Endothelial cell of umbilical vein (primary cell): ENCODE measurements at places on chromosomes 3 and 15. TPM values are rescaled to one million over a fixed set of nuclear protein-coding genes. Genes with fewer than 3 reads are reported as not detected.
A peak's percentile ranks its signal among the peaks of the same experiment; 100 is the strongest.

DNA sequence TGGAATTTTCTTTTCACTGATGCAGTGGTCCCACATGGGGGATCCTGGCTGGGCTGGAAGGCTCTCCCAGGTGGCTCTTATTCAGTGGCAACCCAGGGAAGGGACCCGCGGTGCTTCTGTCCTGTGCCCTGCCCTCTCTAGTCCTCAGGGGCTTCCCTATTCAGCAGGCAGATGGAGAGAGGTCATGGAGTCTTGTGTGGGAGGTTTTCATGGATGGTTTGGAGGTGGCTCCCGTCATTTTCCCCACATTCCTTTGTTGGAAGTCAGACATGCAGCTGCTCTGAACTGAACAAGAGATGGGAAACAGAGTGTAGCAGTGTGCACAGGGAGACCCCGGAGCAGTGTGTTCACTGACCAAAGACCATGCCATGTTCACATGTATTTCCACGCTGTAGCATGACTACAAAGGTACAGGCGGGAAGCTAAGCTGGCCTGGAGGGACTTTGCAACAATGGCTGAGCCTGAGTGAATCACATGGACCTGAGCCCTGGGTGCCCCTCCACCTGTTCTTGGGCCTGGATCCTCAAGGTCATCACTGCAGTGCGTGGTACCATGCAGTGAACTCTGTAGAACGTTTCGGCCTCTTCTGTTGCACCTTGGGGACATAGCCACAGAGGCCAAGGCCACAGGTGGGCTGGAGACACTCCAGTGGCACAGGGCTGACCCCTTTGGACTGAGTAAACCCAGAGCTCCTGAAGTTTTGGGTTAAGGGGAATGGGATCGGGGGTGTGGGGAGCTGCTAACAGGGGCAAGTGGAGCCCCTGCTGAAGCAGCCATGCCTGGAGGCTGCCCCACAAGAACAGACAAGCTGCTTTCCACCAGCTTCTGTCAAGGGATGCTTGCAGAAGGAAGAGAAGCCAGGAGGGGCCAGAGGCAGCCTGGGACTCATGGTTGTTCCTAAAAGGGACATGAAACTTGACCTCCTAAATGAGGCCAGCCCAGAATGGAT, 123.0 kb downstream of the ASB7 start:
- H3K27ac ChIP-seq = no peak overlapping the region
- no peaks in the 10 kb centered on the region for H3K36me3 ChIP-seq
- no peak overlapping the region for H3K4me3 ChIP-seq

The SLC6A20 gene
- polyA plus RNA-seq = not detected in 2 replicates

DNA sequence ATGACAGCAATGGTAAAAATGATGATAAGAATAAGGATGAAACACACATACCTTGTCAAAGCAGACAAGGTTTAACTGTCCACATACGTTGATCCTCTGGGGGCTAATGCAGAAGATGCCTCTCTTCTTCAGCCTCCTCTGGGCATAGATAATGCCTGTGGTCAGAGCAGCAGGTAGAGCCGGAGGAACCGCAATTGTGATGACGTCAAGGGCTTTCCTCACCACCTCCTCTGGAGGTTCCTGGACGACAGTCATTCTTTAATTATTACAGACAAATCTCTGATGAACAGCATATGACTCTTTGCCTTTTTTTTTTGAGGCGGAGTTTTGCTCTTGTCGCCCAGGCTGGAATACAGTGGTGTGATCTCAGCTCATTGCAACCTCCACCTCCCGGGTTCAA, 86.3 kb upstream of the ATP13A5 start:
- H3K36me3 ChIP-seq = no peaks in the 10 kb centered on the region
- H3K27ac ChIP-seq = no peak overlapping the region
- H3K4me3 ChIP-seq = no peak overlapping the region
- no peak for DNase-seq
- H3K27me3 ChIP-seq = no peaks in the 10 kb centered on the region

The PRR23E gene
- polyA plus RNA-seq = not detected in 2 replicates

GRCh38 chr15:58074452-58074851, 8.9 kb upstream of the ALDH1A2 start:
- H3K4me3 ChIP-seq = no peak overlapping the region
- no peaks in the 10 kb centered on the region for H3K36me3 ChIP-seq
- DNase-seq = no peak
- H3K4me1 ChIP-seq = peaks cover 3% of the 10 kb centered on the region

GRCh38 chr3:186969607-186970006, 39.3 kb downstream of the ST6GAL1 start:
- no peak overlapping the region for H3K4me3 ChIP-seq
- peaks cover 31% of the 10 kb centered on the region for H3K36me3 ChIP-seq
- no peaks in the 10 kb centered on the region for H3K27me3 ChIP-seq
- no peak overlapping the region for H3K27ac ChIP-seq
- peaks cover 34% of the 10 kb centered on the region for H3K4me1 ChIP-seq

The FEZF2 gene
- not detected in 2 replicates for polyA plus RNA-seq

The GOLGA8T gene
- polyA plus RNA-seq = 0.04 TPM in 1 of 2 replicates, not detected in the other

DNA sequence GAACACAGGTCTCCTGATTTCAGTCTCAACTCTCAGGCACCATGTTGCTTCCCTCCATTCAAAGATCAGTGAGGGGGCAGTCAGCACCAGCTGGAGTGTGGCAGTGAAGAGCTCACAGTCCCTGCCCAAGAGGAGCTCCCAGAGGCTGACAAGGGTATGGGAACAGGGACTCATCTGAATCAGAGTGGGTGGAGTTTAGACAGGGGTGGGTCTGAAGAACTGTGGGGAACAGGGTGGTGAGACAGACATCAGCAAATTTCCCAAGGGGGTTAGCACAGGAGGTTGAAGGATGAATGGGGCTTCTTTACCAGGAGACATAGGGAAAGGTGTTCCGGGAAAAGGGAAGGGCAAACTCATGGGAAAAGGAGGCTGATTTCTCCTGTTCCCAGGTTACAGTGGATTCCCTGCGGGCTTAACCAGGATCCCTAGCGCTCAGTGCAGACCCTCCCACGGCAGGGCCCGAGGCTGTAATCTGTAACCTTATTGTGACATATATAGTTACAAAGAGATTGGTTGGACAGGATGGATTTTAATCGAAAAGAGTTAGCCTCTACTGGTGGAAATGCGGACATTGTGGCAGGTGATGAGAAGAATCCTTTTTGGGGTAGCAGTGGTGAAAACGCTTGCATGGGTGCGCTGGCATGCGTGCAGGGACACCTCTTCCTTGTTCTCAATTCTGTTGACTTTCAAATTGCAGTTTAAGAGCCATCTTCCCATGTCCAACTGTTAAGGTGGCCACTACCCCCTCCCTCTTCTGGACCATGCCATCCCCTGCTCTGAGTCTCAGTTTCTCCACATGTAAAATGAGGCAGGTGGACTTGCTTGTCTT, 160.3 kb downstream of the SMAD6 start:
- no peak overlapping the region for H3K4me3 ChIP-seq
- H3K27ac ChIP-seq = no peak overlapping the region
- H3K36me3 ChIP-seq = no peaks in the 10 kb centered on the region
- no peaks in the 10 kb centered on the region for H3K4me1 ChIP-seq
- no peaks in the 10 kb centered on the region for H3K27me3 ChIP-seq

GRCh38 chr3:170603770-170604510, 18.1 kb upstream of the SLC7A14 start:
- no peaks in the 10 kb centered on the region for H3K4me1 ChIP-seq
- H3K27ac ChIP-seq = no peak overlapping the region
- no peak for DNase-seq
- H3K36me3 ChIP-seq = no peaks in the 10 kb centered on the region
- no peaks in the 10 kb centered on the region for H3K27me3 ChIP-seq

GRCh38 chr3:29374226-29374625, 93.4 kb downstream of the RBMS3 start:
- H3K27ac ChIP-seq = no peak overlapping the region
- H3K27me3 ChIP-seq = no peaks in the 10 kb centered on the region

The FAM107A gene
- polyA plus RNA-seq = 4.8 and 5.7 TPM in 2 replicates

GRCh38 chr3:152113413-152113812, 155.3 kb upstream of the MBNL1 start:
- H3K4me3 ChIP-seq = no peak overlapping the region
- H3K4me1 ChIP-seq = no peaks in the 10 kb centered on the region
- no peaks in the 10 kb centered on the region for H3K27me3 ChIP-seq
- H3K36me3 ChIP-seq = no peaks in the 10 kb centered on the region

GRCh38 chr3:138355071-138355470, 6.7 kb downstream of the MRAS start:
- H3K27me3 ChIP-seq = no peaks in the 10 kb centered on the region
- DNase-seq = no peak
- H3K27ac ChIP-seq = no peak overlapping the region
- H3K4me3 ChIP-seq = no peak overlapping the region

DNA sequence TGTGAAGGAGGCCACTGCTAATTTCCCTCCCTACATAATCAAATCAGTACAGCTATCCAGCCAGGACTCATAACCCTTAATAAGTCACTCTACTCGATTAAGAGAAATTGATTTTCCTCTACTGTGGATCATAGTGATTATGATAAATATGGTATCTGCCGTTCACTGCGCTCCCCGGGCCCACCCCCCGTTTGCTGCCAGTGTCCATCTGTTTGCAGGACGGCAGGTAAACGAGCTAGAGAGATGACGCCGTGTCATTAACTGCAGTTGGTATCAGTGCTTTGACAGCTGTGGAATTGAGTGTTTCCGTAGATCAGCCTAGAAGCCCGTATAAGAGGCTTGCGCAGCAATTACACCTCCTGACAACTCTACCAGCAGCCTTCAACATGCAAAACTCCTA, 94.9 kb downstream of the ROBO2 start:
- no peaks in the 10 kb centered on the region for H3K36me3 ChIP-seq
- H3K27me3 ChIP-seq = no peaks in the 10 kb centered on the region
- H3K4me1 ChIP-seq = no peaks in the 10 kb centered on the region
- no peak for DNase-seq

- DNase-seq = peak; percentile 52
- H3K4me1 ChIP-seq = no peaks in the 10 kb centered on the region
- H3K4me3 ChIP-seq = no peak overlapping the region
- H3K36me3 ChIP-seq = no peaks in the 10 kb centered on the region
- no peak overlapping the region for H3K27ac ChIP-seq
Observed at GRCh38 chr3:194801461-194802432, 116.1 kb downstream of the FAM43A start.

DNA sequence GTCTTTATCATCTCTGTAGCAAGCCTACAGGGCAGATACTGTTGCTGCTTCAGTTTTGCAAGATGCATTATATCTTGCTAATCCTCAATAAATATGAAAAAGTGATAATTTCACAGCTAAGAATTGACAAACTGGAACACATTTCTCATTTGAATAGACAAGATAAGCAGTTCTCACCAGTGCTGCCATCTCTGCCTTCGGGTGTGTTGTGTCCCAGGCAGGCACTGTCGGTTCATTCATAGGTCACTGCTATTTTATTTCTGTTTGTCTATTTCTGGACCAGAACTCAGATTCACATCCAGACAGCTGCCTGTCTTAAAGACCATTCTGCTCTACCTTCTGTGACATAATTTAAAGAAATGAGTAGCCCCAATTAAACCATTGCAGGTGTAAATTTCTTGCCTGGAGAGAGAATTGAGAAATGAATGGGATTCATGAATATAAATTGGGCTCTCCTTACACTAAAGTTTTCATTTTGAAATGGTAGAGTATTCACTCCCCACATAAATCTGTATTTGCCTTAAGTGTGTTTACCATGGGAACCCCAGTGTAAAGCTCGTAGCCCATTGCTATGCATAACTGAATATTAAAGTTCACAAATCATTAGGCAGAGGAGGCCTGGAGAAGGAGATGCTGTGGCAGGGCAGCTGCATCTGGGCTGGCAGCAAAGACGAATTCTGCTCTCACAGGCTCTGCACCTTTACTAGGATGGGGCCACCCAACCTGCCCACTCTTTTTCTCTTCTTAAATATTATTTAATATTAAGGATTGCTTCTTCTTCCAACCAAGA, 149.9 kb downstream of the ARPP21 start:
- no peak overlapping the region for H3K4me3 ChIP-seq
- H3K27ac ChIP-seq = no peak overlapping the region
- no peak for DNase-seq
- no peaks in the 10 kb centered on the region for H3K36me3 ChIP-seq
- no peaks in the 10 kb centered on the region for H3K27me3 ChIP-seq

The CLDN16 gene
- 0.01 TPM in 1 of 2 replicates, not detected in the other for polyA plus RNA-seq

- H3K4me1 ChIP-seq = peaks cover 5% of the 10 kb centered on the region
- DNase-seq = no peak
- H3K27me3 ChIP-seq = peaks cover 14% of the 10 kb centered on the region
- H3K4me3 ChIP-seq = peak overlapping the region; percentile 91
- H3K36me3 ChIP-seq = no peaks in the 10 kb centered on the region
Observed at GRCh38 chr15:60128000-60128376, 123.9 kb downstream of the FOXB1 start.

The ST3GAL6 gene
- 11.3 and 13.2 TPM in 2 replicates for polyA plus RNA-seq

GRCh38 chr3:55584030-55584429, 96.9 kb upstream of the WNT5A start:
- H3K36me3 ChIP-seq = no peaks in the 10 kb centered on the region
- H3K4me1 ChIP-seq = no peaks in the 10 kb centered on the region
- no peak for DNase-seq
- H3K27me3 ChIP-seq = no peaks in the 10 kb centered on the region
- no peak overlapping the region for H3K4me3 ChIP-seq
- H3K27ac ChIP-seq = no peak overlapping the region

DNA sequence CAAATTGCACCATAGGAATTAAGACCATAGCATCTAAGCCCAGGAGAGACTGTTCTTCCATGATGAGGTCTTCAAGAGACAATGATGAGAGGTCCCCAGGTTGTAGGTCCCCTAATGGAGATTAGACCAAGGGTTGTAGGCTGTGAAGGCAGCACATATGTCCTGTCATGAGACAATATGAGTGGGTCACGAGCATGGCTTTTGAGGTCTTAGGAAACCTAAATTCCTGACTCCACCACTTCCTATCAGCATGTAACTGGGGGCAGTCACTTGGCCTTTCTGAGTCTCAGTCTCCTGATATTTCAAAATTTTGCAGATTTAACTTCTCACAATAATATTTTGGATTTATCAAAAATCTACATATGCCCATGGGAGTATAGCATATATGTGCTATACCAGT, 31.3 kb downstream of the STAC start:
- H3K4me3 ChIP-seq = no peak overlapping the region
- DNase-seq = no peak
- H3K4me1 ChIP-seq = no peaks in the 10 kb centered on the region
- H3K27ac ChIP-seq = no peak overlapping the region
- no peaks in the 10 kb centered on the region for H3K36me3 ChIP-seq

- no peak for DNase-seq
- H3K4me3 ChIP-seq = no peak overlapping the region
- H3K4me1 ChIP-seq = peaks cover 29% of the 10 kb centered on the region
- no peak overlapping the region for H3K27ac ChIP-seq
Observed at GRCh38 chr3:65939801-65940246, 98.9 kb downstream of the MAGI1 start.

The HAPLN3 gene
- polyA plus RNA-seq = 130 and 131 TPM in 2 replicates

- peaks cover 25% of the 10 kb centered on the region for H3K36me3 ChIP-seq
- H3K27me3 ChIP-seq = no peaks in the 10 kb centered on the region
- H3K4me3 ChIP-seq = no peak overlapping the region
- DNase-seq = no peak
Observed at GRCh38 chr15:28271697-28272260, 50.2 kb downstream of the HERC2 start.

The ESYT3 gene
- not detected in 2 replicates for polyA plus RNA-seq

GRCh38 chr3:40677321-40677720, 152.6 kb downstream of the ZNF621 start:
- H3K4me1 ChIP-seq = no peaks in the 10 kb centered on the region
- DNase-seq = no peak
- H3K36me3 ChIP-seq = no peaks in the 10 kb centered on the region
- H3K27ac ChIP-seq = no peak overlapping the region
